Kidney epithelial cell (primary cell): ENCODE measurements at places on chromosomes 7 and 10.

GRCh38 chr7:111532625-111533024, 29.7 kb downstream of the IMMP2L start:
- DNase-seq = no peak

GRCh38 chr7:92242972-92243371, 2.7 kb downstream of the KRIT1 start:
- DNase-seq = no peak

GRCh38 chr7:99112097-99112496, 31.8 kb downstream of the SMURF1 start:
- DNase-seq = peak; percentile 53

GRCh38 chr7:99666013-99666395, 13.8 kb downstream of the CYP3A5 start:
- no peak for DNase-seq
